HFF-Myc (cell line): ENCODE measurements at places on chromosomes 6 and 20.

- DNase-seq: no peak
These were observed 28.8 kb downstream of the PTPRT start for GRCh38 chr20:43160941-43161340.

- DNase-seq: no peak
These were observed 70.7 kb upstream of the SMIM29 start for GRCh38 chr6:34319471-34319885.

DNA sequence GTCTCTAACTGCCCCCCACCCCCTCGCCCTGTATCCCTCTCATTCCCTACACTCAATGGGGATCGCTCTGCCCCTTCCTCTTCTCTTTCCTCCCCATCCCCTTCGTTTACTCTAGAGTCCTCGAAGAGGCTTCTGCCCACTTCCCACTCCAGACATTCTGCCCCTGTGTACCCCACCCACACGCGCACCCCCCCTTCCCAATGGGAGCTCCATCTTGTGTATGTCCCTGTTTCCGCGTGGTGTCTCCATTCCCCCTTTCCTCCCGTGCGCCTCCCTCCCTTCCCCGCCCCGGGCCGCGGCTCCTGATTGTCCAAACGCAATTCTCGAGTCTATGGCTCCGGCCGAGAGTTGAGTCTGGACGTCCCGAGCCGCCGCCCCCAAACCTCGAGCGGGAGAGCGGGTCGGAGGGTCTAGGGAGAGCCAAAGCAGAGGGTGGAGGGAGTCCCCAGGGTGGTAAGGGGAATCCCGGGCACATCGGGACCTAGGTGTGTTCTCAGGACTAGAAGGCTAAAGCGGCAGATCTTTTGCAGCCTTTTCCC is 679 bp upstream of the RING1 start:
- DNase-seq: no peak

GRCh38 chr6:106608080-106608668 is 21.1 kb downstream of the RTN4IP1 start:
- DNase-seq: peak; percentile 32

DNA sequence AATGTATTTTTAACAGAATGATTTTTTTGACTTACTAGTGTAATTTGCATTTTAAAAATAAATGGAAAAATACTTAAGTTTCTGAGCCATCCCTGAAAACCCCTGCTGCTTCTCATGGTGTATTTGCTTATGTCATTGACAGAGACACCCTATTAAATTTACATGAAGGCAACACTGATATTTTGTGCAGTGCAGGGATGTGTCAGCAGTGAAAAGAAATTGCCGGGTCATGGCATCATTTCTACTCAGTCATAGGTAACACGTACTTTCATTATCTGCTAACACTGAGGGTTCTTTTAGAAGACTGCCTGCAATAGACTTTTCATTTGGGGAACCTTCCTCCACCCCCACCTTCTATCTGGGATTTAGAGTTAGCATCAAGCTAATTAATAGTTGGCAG is 136.7 kb upstream of the RNF217 start:
- DNase-seq: no peak

GRCh38 chr6:17904491-17905120 is 82.8 kb downstream of the KIF13A start:
- no peak for DNase-seq

GRCh38 chr6:104413767-104414166 is 446.0 kb downstream of the HACE1 start:
- DNase-seq: no peak

- DNase-seq: no peak
These were observed 30.4 kb downstream of the JARID2 start for GRCh38 chr6:15276036-15276985.

GRCh38 chr20:19758501-19759331 is 658 bp downstream of the RIN2 start:
- no peak for DNase-seq

GRCh38 chr20:1671891-1672669 is 14.5 kb upstream of the SIRPG start:
- no peak for DNase-seq

DNA sequence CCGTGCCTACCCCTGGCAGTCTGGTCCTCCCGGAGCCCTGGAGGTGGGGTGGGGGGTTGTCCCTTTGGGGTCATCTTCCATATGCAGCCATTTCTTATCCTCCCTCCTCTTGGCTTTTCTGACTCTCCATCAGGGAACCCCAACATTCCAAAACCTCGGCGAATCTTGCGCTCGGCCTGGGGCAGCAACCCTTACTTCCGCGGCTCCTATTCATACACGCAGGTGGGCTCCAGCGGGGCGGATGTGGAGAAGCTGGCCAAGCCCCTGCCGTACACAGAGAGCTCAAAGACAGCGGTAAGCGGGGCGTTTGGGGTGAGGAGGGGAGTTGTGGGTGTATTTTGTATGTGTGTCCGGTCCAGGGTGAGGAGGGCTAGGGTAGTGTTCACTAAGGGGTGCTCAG is 168.0 kb upstream of the RNF24 start:
- DNase-seq: no peak

DNA sequence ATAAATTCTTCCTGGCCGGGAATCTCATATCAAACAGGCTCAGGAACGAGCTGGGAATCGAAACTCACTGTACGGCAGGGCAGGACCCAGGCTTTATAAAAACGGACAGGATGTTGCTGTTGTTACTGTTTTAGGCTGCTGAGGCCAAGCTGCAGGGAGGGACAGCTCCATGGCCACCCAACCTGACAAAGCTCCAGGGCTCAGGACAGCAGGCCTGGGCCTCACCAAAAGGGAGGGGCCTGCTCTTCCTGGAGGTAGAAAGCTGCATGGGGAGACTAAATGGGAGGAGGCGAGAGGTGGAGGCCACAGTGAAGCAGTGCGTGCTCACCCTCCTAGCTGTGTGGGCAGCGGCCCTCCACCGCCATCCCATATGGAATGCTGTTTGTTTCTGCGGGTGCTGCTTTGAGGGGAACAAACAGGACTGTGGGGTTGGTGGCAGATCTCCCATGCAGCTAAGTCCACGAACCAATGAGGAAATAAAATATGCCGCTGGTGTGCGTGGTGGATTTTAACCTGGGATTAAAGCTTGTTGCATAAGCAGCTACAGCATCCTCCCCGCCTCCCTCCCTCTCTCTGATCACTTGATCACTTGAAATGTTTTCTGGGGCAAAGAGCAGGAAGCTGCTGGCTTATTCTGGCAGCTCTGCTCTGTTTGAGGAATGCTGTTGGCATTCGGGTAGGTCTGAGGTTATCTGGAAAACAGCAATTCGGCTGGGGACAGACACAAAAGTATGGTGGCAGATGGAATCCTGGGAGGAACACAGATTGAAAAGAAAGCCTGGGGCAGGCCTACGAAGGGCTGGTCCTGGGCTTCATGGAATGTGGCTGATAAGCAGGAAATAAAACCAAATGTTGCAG is 2.4 kb upstream of the ZMYND8 start:
- DNase-seq: no peak

DNA sequence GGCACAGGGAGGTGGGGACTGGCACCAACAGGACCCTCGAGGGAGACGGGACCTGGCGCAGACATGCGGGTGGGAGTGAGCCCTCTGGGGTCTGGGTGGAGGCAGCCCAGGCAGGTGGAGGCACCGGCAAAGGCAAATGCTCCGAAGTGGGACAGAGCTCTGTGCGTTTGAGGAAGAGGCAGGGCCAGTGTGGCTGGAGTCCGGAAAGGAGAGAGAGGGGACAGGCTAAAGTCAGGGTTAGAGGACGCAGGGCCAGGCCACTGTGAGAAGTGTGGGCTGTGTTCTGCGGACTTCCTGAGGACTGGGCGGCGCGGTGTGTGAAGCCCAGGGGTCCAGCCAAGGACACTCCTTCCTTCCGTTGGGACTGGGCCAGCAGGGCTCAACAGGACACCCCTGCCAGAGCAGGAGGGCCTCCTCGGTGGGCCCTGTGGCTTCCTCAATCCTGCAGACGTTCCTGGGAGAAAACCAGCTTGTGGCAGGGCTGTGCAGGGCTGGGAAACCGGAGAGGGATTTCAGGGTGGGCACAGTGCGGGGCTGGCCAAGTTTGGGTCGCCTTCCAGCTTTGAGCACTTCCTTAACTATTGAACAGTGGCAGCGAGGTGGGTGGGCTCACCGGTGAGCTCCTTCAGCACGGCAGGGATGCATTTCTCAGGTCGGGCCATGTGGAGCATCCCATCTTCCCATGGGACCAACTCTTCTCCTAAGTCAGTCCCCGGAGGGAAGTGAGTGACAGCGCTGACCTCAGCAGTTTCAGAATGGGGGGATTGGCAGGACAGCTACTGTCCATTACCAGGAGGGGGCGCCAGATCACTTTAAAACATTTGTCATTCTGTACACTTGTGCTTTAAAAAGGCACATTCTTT is 22.5 kb downstream of the MOCS3 start:
- DNase-seq: no peak

GRCh38 chr20:48877304-48877703 is 44.2 kb upstream of the ARFGEF2 start:
- DNase-seq: no peak

DNA sequence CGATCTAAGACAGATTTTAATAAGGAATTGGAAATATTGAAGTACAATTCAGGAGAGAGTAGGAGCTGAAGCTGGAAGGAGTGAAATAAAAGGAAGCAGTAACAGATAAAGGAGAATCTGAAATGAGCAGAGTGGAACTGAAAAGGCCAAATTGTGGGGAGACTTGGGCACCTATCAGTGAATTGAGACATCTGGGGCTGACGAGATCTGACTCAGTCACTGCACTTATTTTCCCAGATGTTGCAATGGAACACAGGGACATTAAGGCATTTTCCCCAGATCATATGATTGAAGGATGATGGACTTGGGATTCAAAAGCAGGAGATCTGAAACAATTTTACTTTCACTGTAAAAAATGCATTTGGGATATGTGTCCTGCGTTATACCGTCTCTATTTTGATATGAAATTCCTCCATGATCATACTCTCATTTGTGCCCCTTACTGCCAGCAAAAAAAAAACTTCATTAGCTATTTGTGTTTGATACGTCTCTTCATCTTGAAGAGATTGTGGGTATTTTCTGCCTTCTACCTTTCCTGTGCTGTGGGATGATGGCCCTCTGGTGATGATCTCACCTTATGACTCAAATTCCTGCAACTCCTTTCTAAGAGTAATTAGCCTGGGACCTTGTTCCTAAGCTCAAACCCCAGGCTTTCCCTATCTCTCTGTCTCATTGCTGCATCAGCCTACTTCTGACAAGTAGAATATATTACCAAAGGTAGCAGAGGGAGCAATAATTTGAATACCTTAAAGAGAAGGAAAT is 278.5 kb upstream of the MAN1A1 start:
- DNase-seq: no peak

- no peak for DNase-seq
These were observed 18.4 kb downstream of the TRAM2 start for GRCh38 chr6:52558266-52559000.

- DNase-seq: no peak
These were observed 42.5 kb upstream of the TLDC2 start for GRCh38 chr20:36833275-36834020.

- no peak for DNase-seq
These were observed 5.6 kb upstream of the RAMACL start for GRCh38 chr6:166591961-166592520.

- no peak for DNase-seq
These were observed 3.6 kb downstream of the GHRH start for GRCh38 chr20:37257988-37258387.

- no peak for DNase-seq
These were observed 18.3 kb upstream of the PLN start for GRCh38 chr6:118529756-118530155.

DNA sequence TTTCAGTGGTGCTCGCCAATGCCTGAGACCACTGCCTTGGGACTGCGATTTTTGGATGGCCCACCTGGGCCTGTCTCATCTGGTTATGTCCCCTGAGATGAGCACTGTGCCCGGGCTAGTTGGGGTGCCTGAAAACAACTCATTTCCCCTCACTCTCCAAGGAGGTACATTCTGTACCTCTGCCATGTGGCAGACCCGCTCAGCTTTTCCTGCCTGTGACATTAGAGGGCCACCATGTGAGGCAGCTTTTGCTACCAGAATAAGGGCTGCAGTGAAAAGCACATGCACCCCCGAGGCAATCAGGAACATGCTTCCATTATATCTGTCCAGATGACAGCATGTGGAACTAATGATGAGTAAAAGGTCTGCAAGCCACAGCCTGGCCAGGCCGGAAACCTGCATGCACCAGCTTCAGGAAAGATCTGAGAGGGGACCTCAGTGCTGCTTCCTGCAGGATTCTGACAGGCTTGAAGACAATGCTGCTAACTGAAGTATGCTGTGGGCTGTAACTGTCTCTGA is 11.3 kb upstream of the SRSF6 start:
- DNase-seq: peak; percentile 49

- peak; percentile 70 for DNase-seq
These were observed 9.9 kb downstream of the BCL2L1 start for GRCh38 chr20:31712564-31713311.

- DNase-seq: no peak
These were observed 14.7 kb upstream of the TNFAIP3 start for GRCh38 chr6:137852346-137852745.

DNA sequence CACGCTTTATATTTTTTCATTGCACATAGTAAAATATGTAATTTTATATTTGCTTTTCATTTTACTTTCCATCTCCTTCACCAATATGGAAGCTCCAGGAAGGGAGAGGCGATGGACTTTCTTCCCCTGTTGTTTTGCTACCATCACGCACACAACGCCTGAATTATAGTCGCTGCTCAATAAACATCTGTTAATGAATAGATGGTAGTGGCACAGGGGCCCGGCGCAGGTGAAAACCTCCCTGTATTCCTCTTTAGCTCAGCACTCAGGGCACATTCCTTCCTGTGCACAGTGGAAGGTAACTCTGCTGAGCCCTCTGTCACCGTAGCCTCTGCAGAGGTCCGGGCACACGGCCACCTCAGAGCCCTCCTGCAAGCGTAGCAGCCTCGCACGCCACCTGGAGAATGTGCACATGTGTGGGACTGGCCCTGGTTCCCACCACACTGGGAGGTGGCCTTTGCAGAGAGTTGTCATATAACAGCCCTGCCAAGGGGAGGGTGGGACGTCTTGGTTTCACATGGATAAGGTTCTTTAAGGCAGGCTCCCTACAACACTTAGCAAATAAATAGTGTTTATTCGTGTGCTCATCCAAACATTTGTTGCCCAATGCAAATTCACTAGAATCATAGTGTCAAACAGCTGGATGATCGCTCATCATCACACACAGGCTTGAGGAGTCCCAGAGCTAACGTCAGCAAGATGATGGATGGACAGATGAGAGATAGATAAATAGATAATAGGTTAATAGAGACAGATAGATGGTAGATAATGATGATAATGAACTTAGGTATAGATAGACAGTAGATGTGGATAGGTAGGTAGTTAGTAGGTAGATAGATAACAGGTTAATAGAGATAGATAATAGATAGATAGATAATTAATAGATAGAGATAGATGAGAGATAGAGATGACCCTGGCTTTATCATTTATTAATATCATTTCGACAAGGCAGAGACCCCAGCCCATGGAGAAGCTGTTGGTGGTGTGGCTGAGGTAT is 32.3 kb upstream of the AFDN start:
- no peak for DNase-seq
